ENCODE measurements at places on chromosomes 7 and 10. TPM values are rescaled to one million over a fixed set of nuclear protein-coding genes. Genes with fewer than 3 reads are reported as not detected.

Gene ZYX
- 81.8 TPM for total RNA-seq

Gene DKK1
- total RNA-seq = 0.78 TPM

Gene SKIDA1
- total RNA-seq = not detected

Gene NEUROG3
- not detected for total RNA-seq

Gene LRIT1
- total RNA-seq = not detected

Gene MKX
- total RNA-seq = not detected

Gene STN1
- 24.7 TPM for total RNA-seq

GRCh38 chr7:12970626-12971025 lies 283.2 kb downstream of the ARL4A start:
- no peak for DNase-seq

GRCh38 chr10:116263870-116264655 lies 8.9 kb downstream of the GFRA1 start:
- DNase-seq = no peak

- DNase-seq = no peak
These were observed 270.1 kb downstream of the PTPRN2 start for GRCh38 chr7:158317238-158318205.

- DNase-seq = no peak
These were observed 121.8 kb upstream of the NPVF start for GRCh38 chr7:25350041-25350440.

- no peak for DNase-seq
These were observed 711.2 kb upstream of the NRP1 start for GRCh38 chr10:34045571-34046190.

DNA sequence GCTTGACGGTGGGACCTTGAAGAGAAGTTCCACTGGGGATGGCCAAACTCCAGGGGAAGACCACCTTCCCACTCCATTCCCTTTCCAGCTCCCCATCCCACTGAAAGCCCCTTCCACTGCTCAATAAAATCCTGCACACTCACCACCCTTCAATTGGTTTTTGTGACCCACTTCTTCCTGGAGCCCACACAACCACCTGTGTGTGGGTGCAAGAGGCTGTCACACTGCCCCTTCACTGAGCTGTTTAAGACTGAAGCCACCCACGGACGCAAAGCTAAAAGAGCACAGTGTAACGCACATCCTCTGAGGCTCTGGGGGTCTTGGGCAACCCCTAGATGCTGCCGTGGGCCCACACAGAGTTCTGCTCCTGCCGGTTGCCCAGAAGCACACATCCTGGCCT lies 12.8 kb upstream of the PITRM1 start:
- no peak for DNase-seq

- no peak for DNase-seq
These were observed 11.2 kb upstream of the EPHA1 start for GRCh38 chr7:143419880-143420279.

- DNase-seq = no peak
These were observed 59.6 kb downstream of the RUNDC3B start for GRCh38 chr7:87687653-87688254.

DNA sequence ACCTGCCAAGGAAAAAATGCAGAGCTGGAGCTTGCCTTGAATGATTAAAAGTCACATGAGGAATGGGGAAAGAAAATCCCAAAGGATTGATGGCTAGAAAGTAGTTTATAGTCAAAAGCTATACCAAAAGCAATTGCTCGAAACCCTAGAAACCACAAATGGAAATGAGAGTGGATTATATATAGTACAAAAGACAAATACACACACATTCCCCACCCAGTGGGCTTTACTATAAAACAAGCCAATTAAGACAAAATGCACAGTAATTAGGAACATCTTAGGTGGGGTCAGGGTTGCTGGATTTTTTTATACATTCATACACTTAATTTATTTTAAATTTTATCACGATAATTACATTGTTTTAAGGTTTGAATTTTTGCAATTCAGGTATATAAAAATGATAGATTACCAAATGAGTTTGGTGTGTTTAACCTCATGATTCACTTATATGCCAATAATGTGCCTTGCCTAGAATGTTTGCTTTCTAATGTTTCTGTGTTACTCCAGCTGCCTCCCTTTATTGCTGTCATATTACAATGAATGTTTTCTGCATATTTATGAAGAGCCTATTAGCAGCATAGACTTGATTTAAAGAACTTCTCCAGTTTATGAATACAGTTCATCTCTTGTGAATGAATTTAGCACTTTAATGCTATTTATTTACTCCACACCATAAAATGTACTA lies 421.3 kb downstream of the EXOC4 start:
- DNase-seq = no peak

GRCh38 chr10:123967626-123968243 lies 76.1 kb upstream of the CPXM2 start:
- DNase-seq = peak; percentile 35

DNA sequence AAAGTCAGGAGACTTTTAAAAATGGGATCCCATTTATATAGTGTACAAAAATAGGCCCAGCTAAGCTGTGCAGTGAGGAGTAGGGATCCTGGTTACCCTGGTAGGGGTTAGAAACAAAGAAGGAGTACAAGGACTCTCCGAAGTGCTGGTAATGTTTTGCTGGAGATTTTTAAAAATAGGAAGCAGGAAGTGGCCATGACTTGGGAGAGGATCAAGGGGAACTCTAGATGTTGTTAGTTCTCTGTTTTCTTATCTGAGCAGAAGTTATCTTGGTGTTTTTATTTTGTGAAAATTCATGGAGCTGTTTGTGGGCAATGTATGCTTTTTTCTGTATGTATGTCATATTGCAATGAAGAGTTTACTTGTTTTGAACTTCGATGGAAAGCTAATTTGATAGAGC lies 373.9 kb downstream of the SFMBT2 start:
- no peak for DNase-seq

DNA sequence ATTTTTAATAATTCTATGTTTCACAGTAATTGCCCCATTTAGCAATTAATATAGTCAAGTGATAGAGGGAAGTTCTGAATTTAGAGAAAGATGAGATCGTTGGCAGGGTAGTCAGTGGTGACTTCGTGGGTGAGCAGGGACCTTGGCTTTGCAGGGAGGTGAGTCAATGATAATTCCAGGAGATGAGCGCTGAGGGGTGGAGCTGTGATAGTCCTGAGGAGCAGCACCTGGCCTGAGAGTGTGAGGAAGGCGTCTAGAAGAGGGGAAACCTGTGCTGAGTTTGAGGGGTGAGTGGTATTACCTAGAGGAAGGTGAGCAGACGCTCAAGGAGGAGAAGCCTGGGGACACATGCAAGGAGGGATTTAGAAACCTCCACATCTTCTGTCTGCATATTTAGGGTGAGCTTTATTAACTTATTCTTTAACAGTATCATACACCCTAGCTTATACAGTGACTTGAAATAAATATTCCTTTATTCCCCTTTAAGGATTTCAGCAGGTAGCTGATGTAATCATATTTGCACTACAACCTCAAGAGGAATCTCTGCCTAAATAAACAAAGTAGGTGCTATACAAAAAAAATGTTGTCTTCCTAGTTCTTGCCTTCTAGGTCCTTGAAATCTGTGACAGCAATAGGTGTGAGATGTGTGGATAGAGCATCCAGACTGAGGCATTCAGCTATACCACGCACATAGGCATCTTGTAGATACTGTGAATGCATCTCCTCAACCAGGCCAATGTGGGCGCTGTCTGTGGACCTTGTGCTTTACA lies 2.1 kb upstream of the TRIL start:
- no peak for DNase-seq

- no peak for DNase-seq
These were observed 2.8 kb upstream of the ELN start for GRCh38 chr7:74025146-74025545.

GRCh38 chr7:109206196-109206595 lies 636.5 kb downstream of the DNAJB9 start:
- no peak for DNase-seq

- DNase-seq = no peak
These were observed 10.4 kb upstream of the FAS start for GRCh38 chr10:88980247-88980646.

- DNase-seq = no peak
These were observed 73.2 kb downstream of the POT1 start for GRCh38 chr7:124856299-124856888.

DNA sequence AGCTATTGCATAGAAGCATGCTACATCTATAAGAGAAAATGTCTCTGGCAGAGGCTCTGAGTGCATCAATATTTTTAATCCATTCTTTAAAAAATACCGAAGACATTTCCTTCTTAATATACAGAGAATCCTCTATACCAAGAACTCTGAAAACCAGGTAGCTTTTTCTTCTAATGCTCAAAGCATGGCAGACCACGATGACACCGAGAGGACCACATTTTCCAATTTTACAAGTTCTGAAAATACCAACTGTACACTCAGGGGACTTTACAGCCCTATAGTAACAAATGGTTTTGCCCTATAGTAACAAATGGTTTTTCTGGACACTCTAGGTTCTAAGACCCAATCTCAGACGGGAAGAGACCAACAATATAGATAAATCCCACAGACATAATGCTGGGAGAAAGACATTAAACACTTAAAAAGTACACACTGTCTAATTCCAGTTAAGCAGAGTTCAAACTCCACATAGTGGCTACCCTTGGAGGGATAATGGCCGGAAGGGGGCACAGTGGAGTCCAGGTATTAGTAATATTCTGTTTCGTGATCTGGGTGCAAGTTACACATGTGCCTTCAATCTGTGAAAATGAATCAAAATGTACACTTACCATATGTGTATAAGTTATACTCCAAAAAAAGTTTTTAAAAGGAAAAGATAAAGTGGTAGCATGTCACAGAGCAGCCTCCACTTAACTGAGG lies 26.2 kb downstream of the CCDC6 start:
- DNase-seq = no peak

- DNase-seq = no peak
These were observed 233.5 kb downstream of the TCF7L2 start for GRCh38 chr10:113183573-113183972.

- no peak for DNase-seq
These were observed 20.8 kb upstream of the RET start for GRCh38 chr10:43055991-43056567.

GRCh38 chr10:129213256-129213655 lies 253.8 kb upstream of the MGMT start:
- no peak for DNase-seq
